Stimulated activated CD8-positive, alpha-beta memory T cell treated with anti-CD3 and anti-CD28 coated beads, Interleukin-4, amount 100 ng/mL, for 4 hours (primary cell): ENCODE measurements at places on chromosomes 3 and 15.
A peak's percentile ranks its signal among the peaks of the same experiment; 100 is the strongest.

GRCh38 chr15:70051948-70052633 lies 45.6 kb downstream of the TLE3 start:
- DNase-seq = no peak

GRCh38 chr15:39433376-39433775 lies 147.5 kb upstream of the THBS1 start:
- no peak for DNase-seq

GRCh38 chr3:3353153-3353552 lies 173.7 kb upstream of the CRBN start:
- DNase-seq = no peak

- no peak for DNase-seq
Measured at GRCh38 chr15:68627995-68628394, 49.2 kb downstream of the CORO2B start.

- no peak for DNase-seq
Measured at GRCh38 chr3:12278566-12278965, 10.3 kb upstream of the PPARG start.

DNA sequence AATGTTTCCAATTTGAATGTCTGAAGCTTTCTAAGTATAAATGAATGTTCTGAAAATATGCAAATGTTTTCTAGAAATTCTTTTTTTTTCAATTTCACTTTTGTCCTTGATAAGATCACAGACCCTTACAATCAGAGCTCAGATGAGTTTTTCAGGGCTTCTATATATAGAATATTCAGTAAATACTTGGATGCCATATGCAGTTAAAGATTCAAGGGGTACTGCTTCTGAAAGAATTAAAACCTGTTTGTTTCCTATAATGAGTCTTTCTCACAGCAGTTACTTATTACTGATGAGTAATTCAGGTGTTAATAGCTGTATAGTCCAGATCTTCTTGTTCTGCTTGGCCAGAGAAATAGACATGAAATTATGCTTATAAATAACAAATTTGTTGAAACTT lies 812.6 kb downstream of the ZPLD1 start:
- DNase-seq = no peak

GRCh38 chr15:72782274-72783003 lies 1.1 kb downstream of the ADPGK start:
- DNase-seq = no peak

GRCh38 chr15:74785194-74786032 lies 3.5 kb downstream of the CSK start:
- no peak for DNase-seq

DNA sequence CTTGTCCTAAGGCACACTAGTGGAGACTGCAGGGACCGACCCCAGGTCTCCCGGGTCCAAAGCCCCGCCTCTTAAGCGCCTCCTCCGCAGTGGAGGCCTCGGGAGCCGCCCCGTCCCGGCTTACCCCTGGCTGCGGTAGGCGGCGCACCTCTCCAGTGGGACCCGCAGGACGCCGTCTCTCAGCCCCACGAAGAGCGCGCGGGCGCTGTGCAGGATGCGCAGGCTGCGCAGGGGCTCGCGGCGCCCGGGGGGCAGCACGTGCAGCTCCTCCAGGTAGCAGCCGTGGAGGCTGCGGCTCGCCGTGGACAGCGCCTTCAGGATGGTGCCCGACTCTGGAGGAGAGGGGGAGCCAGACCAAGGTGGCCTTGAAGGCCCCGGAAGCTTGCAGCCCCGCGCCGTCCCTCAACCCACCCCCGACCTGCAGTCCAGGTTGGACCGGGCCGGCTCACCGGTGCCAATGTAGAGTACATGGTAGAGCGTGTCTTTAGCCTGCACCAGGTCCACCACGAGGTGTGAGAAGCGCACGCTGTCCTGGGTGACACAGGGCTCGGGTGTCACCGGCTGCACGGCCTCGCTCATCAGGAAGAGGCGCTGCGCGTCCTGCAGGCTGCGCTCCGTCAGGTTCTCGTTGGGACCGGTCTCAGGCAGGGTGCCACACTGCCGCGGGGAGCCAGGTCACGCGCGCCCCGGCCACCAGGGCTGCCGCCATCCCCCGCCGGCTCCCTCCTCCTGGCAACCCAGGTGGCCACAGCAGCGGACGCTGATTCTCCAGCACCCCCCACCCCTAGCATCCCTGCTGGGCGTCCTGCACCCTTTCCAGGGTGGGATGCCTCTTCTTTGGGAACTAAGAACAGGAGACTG lies 105.5 kb downstream of the SEMA5B start:
- DNase-seq = no peak

DNA sequence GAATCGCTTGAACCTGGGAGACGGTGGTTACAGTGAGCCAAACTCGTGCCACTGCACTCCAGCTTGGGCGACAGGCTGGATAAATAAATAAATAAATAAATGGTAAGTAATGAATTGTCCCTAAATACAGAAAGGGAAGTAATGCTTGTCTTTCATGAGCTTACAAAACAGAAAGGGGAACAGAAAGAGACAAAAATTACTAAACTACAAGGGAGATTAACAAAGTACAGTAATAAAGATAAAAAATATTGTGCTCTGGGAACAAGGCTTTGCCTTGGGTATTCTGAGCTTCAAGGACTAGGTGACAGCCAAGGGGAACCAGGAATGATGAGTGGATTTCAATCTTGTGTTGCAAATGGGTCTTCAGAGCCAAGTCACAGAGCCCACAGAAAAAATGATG lies 9.2 kb upstream of the HLTF start:
- no peak for DNase-seq

DNA sequence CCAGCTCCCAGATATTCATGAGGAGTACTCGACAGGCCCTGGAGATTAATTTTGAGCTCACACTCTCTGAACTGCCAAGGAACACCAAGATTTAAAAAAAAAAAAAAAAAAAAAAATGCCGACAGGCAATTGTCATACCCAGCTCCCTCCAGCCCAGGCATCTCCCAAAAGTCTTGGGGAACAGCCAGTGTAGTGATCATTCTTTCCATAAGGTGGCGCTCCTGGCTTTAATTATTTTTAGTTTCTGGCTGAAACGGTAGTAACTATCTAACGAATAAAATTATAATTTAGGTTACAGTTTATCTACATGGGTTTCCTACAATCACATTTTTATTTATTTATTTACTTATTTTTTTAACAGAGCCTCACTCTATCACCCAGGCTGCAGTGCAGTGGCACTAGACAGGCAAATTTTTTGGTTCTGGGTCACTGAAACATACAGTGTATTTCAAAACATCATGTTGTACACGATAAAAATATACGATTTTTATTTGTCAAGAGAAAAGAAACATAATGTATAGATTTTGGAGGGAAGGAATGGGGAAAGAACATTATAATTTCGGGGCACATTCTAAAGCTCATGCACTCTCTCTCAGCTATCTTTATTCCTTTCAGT lies 157.3 kb downstream of the ADAMTS9 start:
- no peak for DNase-seq

GRCh38 chr3:42189001-42189460 lies 77.0 kb downstream of the CCK start:
- no peak for DNase-seq

DNA sequence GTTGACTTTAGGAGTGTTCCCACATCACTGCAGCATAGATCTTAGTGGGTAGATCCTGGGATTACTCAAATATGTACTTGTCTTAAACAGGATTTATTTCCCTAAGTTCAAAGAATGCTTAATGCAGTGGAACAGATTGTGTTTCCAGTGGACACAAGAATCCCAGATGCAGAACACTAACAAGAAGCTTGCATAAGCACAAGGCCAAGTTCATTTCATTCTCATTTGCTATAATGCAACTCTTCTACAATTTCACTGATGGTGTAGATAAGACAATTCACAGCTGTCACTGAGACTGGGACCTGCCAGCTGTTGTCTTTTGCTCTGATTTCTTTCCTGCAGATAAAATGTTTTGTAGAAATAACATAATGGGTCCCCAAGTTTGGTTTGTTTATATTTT lies 225.6 kb downstream of the NFKBIZ start:
- no peak for DNase-seq

DNA sequence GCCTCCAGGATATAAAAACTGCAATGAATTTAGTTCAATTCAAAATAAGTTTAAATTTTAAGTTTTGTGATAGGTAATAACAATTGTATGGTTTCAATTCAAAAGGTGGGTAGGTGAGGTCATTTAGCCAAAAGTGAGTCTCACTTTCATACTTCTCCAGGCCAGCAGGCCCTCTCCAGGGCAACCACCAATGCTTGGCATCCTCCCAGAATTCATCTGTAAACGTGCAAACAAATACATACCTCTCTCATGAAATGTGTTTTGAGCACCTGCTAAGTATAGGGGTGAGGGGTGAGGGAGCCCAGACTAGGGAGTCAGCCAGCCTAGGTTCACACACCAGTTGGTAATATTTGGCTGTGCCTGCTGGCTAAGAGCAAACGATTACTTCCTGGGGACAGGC lies 22.0 kb upstream of the RBSN start:
- no peak for DNase-seq

DNA sequence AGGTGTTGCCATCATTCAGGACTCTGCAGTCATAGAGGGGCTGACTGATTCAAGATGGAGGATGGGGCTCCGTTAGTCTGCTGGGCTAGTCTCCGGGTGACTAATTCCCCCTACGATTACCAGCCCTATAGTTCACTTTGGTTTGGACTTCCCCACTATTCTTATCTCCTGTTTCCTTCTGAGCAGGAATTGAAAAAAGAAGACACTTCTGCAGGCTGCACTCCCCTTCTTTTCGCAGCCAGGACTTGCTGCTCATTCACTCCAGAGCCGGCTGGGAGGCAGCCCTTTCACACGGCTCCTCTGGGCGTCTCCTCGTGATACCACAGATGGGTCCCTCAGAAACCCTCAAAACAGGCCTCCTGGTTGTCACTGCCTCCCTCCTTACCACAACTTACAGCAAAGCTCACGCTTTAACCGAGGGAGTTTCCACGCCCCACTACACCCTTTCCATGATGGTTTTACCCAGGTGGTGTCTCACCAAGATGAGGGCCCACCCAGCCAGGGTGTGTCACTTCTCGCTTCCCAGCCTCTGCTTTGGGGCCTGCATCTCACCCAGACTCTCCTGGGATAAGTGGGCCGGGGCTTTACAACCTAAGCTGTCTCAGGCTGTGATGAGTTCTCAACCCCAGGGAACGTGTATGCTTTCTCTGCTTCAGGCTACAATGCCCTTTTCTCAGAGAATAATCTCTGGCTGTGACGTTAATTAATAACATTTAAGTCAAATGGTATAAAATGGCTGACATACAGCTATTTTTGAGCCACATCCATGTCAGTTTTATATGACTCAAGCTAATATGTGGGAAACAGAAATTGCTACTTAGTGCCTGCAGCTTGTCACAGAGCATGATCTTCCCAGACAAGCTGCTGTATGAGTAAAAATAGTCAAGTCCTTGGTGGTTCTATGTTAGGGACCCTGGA lies 11.9 kb downstream of the CX3CR1 start:
- peak; percentile 71 for DNase-seq

GRCh38 chr15:76060118-76060989 lies 569 bp downstream of the TMEM266 start:
- no peak for DNase-seq

DNA sequence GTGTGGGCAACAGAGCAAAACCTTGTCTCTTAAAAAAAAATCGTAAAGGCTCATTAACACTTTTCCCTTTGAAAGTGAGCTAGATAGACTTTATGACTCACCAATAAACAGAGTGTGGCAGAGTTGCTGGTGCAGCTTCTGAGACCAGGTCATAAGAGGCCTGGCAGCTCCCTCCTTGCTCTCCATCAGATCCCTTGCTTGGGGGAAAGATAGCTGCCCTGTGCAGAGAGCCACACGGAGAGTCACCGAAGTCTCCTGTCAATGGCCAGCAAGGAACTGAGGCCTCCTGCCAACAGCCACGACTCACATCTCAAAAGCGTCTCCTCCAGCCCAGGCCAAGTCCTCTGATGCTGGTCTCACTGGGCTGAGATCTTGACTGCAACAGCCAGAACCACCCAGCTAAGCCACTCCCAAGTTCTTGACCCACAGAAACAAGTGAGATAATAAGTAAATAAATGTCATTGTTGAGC lies 8.7 kb upstream of the GP9 start:
- DNase-seq = no peak

DNA sequence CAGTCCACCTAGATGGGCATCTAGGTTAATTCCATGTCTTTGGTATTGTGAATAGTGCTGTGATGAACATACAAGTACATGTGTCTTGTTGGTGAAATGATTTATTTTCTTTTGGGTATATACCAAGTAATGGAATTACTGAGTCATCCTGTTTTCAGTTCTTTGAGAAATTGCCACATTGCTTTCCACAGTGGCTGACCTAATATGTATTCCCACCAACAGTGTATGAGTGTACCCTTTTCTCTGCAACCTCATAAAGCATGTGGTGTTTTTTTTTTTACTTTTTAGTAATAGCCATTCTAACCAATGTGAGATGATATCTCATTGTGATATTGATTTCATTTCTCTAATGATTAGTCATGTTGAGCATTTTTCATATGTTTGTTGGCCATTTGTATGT lies 86.0 kb upstream of the NDN start:
- DNase-seq = no peak

DNA sequence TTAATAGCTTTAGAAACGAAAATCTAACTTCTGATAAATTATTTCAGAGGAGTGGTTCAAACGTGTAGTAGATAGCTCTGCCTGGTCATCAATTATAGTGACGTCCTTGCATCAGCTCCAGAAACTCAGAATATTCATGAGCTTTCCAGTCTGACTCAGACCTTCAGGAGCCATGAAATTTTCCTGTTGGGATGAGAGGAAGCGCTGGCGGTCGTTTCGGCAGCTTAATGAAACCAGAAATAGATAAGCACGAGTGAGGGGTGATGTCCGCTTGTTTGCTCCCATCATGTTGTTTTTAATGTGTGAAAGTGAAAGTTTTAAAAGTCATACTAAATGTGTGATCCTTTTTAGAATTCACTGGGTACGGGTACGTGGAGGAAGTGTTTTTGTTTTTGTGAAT lies 141.1 kb downstream of the PGPEP1L start:
- no peak for DNase-seq

- DNase-seq = peak; percentile 13
Measured at GRCh38 chr3:30042274-30042859, 564.0 kb upstream of the TGFBR2 start.

GRCh38 chr15:42083916-42084315 lies 10.4 kb downstream of the PLA2G4D start:
- DNase-seq = no peak

GRCh38 chr15:58244536-58244935 lies 106.4 kb downstream of the AQP9 start:
- no peak for DNase-seq

- DNase-seq = no peak
Measured at GRCh38 chr3:46632792-46633191, 20.5 kb downstream of the FAM240A start.

DNA sequence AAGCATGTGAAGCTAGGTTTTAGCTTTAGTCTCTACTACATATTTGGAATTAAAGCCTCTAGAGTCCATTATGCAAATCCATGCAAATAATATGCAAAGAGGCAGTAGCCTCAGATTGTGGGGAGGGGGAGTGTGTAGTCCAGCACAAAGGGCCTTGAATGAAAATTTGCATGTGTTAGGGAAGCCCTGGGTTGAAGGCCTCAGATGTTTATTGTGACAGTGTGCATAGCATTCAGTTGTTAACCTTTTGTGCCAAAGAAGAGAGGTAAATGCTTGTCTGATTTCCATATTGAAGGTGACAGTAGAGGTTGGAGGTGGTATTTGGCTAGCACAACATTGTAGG lies 24.5 kb upstream of the BFSP2 start:
- no peak for DNase-seq

- DNase-seq = no peak
Measured at GRCh38 chr3:129795186-129796010, 98.1 kb downstream of the TMCC1 start.
